ENCODE measurements at places on chromosomes 5 and 9.
A peak's percentile ranks its signal among the peaks of the same experiment; 100 is the strongest.

DNA sequence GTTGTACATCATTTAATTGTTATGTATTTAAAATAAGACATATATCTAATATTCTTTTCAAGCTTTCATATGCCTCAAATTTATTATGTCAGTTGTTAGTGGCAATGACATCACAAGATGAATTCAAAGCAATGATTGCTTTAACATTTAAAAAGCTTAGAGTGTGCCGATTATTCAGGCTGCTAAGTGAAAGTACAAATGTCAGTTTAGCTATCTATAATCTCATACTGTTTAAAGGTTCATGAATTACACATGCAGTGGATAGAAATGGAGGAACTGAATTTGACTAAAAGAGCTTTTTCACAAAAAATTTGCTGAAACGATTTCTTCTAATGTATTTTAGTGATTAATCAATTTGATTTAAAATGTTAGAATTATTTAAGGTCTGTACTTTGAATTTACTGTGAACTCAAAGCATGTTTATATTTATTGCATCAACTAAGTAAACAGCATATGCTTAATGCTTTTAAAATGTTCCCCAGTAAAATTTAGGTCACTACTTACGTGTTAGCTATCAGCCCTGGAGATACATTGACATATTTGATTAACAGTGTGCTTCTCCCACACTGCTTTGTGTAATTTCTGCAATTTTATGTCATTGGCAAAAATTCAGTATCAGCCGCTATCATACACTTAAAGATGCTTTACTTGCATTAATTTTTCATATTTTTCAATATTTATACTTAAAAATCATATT lies 334.9 kb downstream of the PARP8 start:
- no peak for DNase-seq

- no peak for DNase-seq
These were observed 54.0 kb upstream of the FCN2 start for GRCh38 chr9:134826336-134827285.

GRCh38 chr5:151598984-151599383 lies 7.9 kb upstream of the FAT2 start:
- DNase-seq = no peak

DNA sequence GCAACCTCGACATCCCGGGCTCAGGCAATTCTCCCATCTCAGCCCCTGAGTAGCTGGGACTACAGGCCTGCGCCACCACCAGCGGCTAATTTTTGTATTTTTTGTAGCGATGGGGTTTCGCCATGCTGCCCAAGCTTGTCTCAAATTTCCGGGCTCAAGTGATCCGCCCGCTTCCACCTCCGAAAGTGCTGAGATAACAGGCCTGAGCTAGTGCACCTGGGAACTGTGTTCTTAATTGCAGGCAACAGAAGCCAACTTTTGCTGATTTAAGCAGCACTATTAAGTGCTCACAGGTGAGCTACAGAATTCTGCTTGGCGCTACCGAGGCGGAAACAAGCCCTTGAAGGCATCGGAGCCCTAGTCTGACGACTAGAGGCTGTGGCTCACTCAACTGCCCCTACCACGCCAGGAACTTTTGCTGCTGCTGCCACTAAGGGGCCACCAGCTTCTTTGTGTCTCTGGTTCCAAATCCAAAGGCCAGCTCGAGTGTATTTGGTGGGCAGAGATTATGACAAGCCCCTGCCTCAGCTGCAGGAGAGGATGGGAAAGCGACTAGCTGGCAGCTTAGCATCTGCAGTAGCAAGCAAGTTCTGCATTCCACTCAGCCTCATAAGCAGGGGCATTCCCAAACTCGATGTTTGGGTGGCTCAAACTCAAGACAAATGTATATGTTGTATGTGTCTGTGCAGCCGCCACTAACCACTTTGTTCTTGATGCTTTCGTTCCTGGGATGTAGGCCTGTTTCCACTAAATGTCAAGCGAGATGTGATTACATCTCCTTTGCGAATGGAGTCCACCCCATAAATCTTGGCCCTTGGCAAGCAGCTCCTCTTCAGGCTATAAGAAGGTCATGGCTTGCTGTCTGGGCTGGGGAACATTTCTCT lies 10.6 kb upstream of the HMCN2 start:
- DNase-seq = peak; percentile 82

- peak; percentile 37 for DNase-seq
These were observed at the start of gene VAV2 for GRCh38 chr9:133991964-133992779. TSS of gene VAV2 (minus strand) at chr9:133992324. CDS start at chr9:133992278, 46 bp downstream.

GRCh38 chr9:61665330-61665751 lies 475.5 kb downstream of the SPATA31A7 start:
- no peak for DNase-seq

- DNase-seq = no peak
These were observed 952.2 kb upstream of the WWC1 start for GRCh38 chr5:167339205-167339604.

DNA sequence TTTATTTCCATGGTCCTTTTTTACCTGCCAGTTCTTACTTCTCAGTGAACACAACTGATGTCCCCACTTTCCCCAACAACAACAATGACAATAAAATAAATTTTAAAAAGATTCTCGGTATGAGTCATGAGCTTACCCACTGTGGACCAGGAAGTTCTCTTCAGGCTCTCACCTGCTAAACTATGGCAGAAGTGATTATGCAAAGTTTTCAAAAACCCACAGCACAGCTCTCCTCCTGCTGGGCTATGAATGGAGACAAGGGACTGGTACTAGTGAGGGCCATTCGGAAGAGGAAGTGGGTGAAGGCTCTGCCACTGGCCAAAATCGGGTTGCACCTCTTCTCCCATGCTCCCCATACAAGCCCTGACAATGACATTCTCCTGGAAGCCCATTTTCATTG lies 429.4 kb downstream of the PIK3R1 start:
- peak; percentile 46 for DNase-seq

- DNase-seq = no peak
These were observed 20.6 kb upstream of the SLC9A3 start for GRCh38 chr5:544675-545355.

GRCh38 chr5:156396830-156397081 lies 69.8 kb downstream of the SGCD start:
- no peak for DNase-seq

DNA sequence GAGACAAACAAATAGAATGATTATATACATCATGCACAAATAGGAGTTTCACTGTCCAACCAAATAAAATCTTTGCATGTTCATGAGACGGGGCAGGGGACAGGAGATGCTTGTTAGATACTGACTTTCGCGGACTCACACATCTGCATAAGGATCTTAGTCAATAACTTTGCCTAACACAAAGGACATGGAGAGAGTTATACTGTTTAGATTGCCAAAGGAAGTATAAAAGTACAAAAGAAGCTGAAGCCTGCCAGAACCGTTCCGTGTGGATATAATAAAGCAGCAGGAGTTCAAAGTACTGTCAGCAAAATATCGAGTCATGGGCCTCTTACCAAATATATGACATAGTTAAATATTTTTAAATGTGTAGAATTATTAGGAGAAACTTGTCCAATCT lies 1148.4 kb downstream of the EFNA5 start:
- DNase-seq = no peak

DNA sequence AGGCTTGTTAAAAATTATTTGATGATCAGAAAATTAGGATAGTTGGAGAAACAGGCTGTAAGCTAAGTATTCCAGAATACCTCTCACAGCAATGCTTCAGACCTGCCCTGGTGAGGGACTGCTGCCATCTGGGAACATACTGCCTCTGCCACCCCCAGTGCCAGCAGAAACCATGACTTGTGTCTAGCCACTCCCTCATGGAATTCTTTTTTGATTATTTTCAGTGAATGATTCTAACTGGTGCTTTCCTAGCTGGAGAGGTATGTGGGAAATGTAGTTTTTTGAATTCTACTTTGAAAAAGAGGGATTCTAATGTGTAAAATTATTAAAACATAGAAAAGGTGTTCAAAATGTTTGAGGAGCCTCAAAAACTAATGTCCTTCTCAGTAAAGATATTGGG lies 126.3 kb downstream of the HMHB1 start:
- no peak for DNase-seq

DNA sequence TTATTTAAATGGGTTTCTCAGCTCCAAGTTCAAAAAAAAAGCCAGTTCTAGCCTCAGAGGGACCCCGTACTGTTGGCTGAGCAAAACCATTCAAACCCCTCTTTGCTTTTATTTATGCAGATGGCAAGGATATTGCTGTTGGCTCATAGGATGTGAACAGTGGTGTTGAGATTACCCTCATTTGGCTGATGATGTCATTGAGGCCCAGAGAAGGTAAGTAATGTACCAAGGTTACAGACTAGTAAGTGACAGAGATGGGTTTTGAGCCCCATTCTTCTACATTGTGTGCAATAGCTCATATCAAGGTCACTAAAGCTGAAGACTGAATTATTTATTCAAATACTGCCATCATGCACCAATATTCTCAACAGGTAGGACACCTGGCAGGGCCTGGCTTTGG lies 122.2 kb upstream of the PCA3 start:
- DNase-seq = no peak

GRCh38 chr5:142193114-142193428 lies 84.5 kb downstream of the NDFIP1 start:
- DNase-seq = no peak

DNA sequence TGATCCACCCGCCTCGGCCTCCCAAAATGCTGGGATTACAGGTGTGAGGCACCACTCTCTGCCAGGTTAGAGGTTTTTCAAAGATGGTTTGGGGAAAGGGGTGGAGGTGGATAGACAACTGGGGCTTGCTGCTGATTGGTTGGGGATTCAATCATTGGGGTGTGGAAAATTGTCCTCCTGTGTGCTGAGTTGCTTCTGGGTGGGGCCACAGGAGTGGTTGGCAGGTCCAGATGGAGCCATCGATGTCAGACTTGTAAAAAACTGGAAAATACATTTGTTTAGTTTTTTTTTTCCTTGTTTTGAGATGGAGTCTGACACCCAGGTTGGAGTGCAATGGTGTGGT lies 61.9 kb upstream of the CLINT1 start:
- DNase-seq = no peak

DNA sequence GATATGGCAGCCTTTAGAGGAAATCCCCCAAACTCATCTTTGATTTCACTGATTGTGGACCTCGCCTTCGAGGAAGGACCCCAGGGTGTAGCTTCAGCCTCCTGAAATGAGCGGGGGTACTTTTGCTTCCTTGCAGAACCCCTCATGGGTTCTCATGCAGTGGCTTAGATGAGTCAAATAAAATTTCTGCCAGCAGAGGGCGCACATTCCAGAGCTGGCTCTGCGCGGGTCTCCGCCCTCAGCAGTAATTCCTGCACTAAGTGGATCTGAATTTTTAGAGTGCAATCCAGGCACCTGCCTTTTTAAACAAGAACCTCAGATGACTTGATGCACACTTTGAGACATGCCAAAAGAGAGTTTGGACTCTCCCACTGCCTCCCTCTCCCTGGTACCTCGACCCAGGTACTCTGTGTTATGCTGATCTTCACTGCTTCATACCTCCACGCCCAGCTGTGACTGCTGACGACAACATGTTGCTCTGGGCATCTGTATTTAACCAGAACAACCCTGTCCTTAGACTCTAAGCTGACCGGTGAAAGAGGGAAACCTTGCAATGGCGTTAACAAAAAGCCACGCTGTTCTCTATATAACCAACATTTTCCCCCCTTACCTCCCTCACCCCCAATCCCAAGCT lies 7.3 kb downstream of the EGFLAM start:
- DNase-seq = peak; percentile 36

- DNase-seq = no peak
These were observed 168.0 kb upstream of the RGMB start for GRCh38 chr5:98605426-98605825.

GRCh38 chr9:80218328-80218727 lies 646.6 kb downstream of the TLE4 start:
- DNase-seq = no peak

DNA sequence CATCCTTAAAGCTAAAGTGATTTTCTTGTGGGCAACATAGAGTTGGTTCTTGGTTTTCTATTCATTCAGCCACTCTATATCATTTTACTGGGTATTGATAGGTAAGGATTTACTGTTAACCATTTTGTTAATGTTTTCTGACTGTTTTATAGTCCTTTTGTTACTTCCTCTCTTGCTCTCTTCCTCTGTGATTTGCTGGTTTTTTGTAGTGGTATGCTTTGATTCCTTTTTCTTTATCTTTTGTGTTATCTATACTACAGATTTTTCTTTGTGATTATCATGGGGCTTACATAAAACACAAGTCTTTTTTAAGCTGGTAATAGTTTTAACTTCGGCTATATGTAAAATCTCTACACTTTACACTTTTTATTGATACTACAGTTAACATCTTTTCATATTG lies 43.3 kb downstream of the CREBRF start:
- DNase-seq = no peak

- no peak for DNase-seq
These were observed 16.8 kb downstream of the AFAP1L1 start for GRCh38 chr5:149288436-149288835.

- peak; percentile 91 for DNase-seq
These were observed 233.6 kb downstream of the SYK start for GRCh38 chr9:91034976-91035824.

DNA sequence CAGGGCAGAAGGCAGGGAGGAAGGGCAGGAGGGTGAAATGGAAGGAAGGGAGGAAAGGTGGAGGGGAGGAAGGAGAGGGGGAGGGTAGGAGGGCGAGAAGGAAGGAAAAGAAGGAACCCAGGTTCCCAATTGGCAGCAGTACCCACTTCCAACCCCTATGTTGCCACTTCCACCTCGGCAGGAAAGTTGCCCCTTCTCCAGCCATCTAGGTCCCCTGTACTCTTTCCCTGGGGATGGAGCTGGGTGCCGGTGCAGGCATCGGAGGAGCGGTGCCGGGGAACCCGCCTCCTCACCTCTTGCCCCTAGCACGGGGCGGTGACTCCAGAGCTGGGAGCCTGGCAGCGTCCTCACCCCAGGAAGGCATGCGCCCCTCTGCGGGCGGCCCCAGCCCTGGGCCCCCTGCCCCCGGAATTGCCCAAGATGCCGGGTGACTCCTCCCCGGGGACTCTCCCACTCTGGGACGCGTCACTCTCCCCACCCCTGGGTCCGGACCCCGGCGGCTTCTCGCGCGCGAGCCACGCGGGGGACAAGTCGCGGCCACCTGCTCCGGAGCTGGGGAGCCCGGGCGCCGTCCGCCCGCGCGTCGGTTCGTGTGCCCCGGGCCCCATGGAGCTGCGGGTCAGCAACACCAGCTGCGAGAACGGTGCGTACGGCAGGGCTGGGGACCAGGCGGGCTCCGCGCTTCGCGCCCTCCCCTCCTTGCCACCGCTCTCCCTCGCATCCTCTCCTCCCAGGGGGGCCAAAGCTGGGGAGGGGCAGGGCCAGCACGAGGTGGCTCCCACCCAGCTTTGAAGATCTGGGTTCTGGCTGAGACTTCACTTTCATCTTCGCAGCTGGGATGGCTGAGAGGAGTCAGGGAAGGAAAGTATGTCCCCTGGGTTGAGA lies at the start of gene NIPAL4:
TSS of gene NIPAL4 (plus strand) at position 499 of the 885 bp plus-strand sequence. CDS start at position 607, 108 bp downstream.
- DNase-seq = no peak

GRCh38 chr9:108087781-108088180 lies 598.2 kb upstream of the KLF4 start:
- DNase-seq = no peak

All from MM.1S (cell line).